Stimulated activated CD8-positive, alpha-beta memory T cell treated with anti-CD3 and anti-CD28 coated beads, Interleukin-15, amount 100 ng/mL, for 24 hours (primary cell): ENCODE measurements at places on chromosomes 3 and 15.

GRCh38 chr3:8070011-8070410 is 431.6 kb upstream of the LMCD1 start:
- DNase-seq: no peak

DNA sequence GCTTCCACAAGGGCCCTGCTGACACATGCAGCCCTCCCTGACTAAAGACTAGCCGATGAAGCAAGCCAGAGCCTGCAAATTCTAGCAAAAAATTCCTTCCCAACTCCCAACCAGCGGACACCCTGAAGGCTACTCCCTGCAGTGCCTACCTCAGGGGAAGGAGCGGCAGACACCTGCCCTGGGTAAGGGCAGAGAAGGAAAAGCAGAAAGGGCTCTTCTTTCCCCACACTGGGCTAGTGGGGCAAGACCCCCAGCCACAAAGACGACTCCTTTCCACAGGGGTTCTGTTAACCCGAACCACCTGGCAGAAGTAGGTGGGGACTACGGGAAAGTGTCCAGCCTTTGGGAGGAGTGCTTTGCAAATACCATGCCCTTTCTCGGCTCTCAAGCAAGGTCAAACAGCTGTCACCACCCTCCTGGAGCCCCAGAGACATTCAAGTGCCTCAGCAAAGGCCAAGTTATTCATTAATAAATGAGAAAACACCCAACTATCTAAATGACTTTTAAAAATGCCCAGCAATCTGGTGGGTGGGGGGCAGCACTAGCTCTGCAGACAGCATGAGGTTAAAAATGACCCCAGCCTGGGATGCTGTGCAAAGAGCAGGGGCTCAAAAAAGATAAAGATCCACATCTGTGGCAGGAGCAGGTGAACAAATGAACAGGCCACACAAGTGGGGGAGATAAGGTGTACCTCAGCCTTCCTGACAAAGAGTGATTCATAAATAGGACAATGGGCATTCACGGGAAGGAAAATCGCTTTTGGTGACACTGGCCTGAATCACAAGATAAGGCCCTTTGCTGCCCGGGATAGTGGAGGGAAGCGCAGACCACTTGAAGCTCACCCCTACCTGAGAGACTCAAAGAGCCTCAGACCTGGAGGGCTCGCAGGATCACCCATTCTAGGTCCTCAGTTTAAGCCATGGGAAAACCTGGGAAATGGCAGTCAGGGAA is 33.0 kb downstream of the CCDC12 start:
- DNase-seq: no peak

DNA sequence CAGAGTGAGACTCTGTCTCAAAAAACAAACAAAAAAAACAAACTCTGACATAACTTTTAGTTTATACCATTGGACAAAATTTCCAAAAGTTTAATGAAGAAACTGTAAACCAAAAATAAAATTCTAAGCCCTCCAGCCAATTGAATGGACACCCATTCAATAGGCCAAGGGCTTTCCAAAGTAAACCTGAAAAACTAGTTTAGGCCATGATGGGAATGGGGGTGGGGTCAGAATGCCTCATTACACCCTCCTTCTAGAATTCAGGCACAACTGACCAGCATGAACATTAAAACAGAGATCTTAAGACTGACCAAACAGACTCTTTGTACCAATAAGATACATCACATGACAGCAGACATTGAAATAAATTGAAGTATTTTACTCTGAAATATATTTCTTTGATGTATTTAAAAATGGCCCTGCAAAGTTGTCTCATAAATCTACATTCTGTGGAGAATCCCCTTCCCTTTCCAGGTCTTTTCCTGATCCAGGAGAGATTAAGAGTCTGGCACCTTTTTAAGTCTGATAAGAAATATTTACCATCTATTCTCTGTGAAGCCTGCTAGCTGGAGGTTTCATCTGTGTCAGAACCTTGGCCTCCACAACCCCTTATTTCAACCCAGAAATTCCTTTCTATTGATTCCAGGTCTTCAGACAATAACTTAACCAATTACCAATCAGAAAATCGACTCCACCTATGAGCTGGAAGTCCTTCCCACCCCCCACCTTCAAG is 15.7 kb downstream of the THOC7 start:
- no peak for DNase-seq

DNA sequence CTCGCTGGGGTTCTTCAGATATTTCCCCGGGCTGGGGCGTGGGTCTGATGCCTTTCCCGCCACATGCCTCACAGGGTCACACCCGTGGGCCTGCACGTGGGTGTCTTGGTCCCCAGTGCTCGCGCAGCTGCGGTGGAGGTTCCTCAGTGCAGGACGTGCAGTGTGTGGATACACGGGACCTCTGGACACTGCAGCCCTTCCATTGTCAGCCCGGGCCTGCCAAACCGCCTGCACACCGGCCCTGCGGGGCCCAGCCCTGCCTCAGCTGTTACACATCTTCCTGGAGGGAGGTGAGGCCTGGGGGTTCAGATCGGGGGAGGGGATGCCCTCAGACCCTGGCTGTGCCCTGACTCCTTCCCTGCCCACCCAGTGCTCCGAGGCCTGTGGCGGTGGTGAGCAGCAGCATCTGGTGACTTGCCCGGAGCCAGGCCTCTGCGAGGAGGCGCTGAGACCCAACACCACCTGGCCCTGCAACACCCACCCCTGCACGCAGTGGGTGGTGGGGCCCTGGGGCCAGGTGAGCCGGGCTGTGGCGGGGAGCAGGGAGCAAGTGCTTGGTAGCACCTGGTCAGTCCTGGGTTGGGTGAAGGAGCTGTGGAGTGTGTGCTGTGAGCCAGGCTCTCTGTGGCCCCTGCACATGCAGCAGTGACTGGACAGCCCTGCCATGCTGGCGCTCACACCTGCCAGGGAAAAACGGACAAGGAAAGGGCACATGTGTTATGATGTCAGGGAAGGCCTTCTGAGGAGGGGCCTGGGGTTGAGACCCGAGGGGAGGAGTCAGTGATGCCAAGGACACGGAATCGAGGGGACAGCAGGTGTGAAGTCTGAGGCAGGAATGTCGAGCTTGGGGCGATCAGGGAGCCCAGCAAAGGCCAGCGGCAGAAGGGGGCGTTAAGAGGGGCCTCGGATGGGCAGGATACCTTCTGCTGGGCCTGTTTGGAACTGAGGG is 88.9 kb downstream of the TBC1D2B start:
- no peak for DNase-seq

DNA sequence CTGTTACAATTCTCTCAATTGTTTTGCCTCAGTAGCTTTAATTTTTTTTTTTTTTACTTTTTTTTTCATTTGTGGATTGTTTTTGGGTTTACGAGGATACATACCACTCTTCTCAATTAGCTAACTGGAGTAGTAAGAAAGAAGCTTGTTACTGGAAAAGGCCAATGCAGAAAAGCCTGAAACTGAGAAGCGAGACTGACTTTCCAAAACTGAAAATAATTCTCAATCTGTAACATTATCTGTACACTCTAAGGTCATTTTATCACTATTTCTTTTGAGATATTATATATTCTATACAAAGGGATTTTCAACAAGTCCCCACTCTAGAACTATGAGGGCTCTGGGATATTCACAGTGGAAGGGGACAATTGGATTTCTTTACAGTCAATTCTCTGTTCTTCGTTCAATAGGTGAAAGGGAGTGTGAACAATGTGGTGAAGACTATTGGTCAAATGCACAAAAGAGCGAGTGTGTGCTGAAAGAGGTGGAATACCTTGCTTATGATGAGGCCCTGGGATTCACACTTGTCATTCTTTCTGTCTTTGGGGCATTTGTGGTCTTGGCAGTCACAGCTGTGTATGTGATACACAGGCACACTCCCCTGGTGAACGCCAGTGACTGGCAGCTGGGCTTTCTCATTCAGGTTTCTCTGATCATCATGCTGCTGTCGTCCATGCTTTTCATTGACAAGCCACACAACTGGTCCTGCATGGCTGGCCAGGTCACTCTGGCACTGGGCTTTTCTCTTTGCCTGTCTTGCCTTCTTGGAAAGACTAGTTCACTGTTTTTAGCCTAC is 83.9 kb upstream of the KCNAB1 start:
- no peak for DNase-seq

- no peak for DNase-seq
These were observed 312.4 kb upstream of the SEMA6D start for GRCh38 chr15:47404877-47405276.

DNA sequence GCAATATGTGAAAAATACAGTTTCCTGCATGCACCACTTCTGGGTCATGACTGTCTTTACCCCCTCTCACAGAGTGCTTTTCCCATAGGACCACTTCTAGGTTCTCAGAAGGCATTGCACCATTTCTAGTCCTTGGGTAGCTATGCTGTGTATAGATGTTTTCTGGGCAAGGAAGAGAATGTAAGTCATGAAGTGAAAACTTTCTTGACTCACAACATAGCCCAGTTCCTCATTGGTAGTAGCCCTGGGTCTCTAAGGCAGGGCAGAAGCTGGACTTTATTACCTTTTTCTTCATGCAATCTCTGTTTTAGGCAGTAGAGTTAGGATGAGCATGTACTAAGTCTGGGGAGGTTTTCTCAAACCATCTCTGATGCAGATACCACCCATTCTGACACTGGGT is 203.1 kb downstream of the EPHB1 start:
- DNase-seq: no peak

- DNase-seq: no peak
These were observed 105.0 kb upstream of the TLE3 start for GRCh38 chr15:70202756-70203155.

GRCh38 chr3:122915300-122916055 is 112.1 kb downstream of the SEMA5B start:
- no peak for DNase-seq

GRCh38 chr15:96870580-96870979 is 540.1 kb downstream of the NR2F2 start:
- DNase-seq: no peak

DNA sequence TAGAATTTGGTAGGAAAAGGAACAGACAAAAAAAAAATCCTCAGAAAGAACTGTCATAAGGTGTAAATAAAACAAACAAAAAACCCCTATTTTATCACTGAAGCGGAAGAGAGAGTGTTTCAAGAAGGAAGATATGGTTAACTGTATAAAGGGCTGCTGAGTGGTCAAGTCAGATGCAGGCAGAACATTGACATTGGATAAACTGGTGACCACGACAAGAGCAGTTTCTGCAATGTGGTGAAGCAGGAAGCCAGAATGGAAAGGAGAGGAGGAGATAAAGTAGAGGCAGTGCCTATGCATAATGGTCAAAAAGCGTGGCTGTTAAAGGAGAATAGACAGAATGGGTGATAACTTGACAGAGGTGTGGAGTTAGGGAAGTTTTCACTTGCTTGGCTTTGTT is 75.3 kb downstream of the CYP19A1 start:
- DNase-seq: no peak

DNA sequence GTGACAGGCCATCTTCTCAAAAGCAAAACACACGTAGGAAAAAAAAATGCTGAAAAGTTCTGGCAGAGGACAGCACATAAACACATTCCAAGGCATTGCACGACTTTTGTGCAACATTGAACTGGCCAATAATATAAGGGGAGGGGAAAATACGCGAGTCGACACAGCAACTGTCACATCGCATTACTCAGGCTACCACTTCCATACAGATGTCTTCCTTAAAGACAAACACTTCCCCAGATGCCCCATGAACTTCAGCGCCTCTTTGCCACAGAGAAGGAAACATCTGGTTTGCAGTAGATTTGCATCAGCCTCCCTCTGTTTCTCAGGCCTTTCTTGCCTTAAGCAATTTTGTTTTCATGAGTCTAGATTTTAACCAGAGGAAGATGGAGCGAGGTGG is 144.4 kb upstream of the IGF1R start:
- no peak for DNase-seq

- no peak for DNase-seq
These were observed 1.5 kb downstream of the CTDSPL start for GRCh38 chr3:37862903-37863815.
